CD4-positive, alpha-beta T cell treated with Interferon alpha-2 for 1 hour (primary cell): ENCODE measurements at places on chromosomes 5 and 9.

DNA sequence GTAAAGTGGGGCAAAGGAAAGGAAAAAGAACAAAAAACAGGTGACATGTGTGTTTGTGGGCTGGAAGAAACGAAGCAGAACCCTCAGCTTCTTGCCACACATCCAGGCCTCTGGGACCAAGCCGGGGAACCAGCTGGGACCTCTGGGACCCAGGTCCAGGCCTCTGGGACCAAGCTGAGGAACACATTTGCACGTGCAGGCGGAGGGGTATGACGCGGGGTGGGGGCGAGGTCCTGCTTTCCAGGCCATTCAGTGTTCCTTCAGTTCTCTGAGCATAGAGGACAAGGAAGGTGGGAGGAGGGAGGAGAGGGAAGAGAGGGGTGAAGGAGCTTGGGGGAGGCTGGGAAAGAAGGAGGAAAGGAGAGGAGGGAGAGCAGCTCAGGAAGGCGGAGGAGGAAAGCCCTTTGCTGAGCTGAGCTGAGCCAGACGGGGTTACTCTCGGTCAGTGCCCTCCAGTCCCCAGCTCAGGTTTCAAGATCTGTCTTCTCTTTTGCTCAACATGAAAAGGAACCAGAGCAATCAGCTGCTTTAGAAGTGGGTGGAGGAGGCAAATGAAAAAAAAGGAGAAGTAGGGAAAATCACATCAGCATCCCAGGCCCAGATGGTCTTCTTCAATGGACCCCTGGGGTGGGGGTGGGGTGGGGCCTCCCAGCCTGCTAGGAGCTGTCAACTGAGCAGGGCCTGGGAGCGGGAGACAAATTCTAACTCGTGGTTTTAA, 59.1 kb downstream of the ABCA1 start:
- DNase-seq = peak; percentile 7

DNA sequence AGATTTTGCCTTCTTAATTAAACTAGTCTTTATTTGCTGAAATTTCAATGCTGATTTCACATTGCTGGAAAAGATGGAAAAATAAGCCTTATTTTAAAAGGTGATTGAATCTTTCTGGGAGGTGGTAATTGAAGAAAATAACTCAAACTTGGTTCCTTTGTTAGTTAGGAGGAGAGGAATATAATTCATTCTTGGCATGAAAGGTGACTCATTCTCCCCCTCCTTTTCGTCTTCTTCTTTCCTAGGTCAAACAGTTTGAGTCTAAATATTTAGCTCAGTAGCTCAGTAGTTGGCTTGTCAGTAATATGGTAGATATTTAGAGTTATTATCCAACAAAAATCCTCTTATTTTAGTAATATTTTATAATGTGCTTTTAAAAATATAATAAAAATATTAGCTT, 353.9 kb upstream of the MEF2C start:
- DNase-seq = no peak

DNA sequence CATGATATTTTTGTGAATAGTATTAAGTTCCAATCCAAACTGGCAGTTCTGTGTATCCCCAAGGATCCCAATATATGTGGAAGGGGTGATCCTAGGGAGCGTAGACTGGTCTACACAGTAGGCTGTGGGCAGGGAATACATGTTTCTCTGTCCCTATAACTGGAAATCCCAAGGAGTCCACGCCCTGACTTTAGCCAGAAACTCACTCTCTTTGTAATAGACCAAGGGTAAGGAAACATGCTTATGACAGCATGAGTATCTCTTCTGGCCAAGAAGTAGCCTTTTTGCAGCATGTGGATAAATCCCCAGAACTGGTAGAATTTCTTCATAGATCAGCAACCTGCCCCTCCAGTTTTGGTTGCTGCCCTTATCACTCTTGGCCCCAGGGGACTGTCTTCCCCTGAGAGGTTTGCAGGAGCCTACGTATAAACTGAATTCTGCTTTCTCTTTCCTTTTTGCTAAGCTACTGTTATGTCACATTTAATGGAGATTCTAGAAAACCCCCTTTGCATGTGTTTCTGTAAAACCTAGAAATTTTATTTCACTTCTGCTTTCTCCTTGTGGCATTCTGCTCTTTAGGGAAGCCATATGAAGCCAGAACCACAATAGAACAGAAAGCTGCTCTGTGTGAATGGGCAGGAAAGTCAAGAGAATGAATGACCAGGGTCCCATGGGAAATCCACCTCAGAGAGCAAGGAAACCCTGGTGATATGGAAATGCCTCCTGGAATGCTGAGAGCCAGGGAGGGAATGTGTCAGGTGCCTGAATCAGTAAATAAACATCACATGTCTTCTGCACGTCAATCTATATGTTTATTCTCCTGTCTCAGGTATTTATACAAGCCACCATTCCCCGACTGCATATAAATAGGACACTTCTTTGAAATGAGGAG, 3.5 kb downstream of the IFNA2 start:
- peak; percentile 60 for DNase-seq

- DNase-seq = no peak
Observed at GRCh38 chr9:91837981-91838731, 111.9 kb downstream of the ROR2 start.

- no peak for DNase-seq
Observed at GRCh38 chr5:40877371-40877988, 31.8 kb upstream of the C7 start.

DNA sequence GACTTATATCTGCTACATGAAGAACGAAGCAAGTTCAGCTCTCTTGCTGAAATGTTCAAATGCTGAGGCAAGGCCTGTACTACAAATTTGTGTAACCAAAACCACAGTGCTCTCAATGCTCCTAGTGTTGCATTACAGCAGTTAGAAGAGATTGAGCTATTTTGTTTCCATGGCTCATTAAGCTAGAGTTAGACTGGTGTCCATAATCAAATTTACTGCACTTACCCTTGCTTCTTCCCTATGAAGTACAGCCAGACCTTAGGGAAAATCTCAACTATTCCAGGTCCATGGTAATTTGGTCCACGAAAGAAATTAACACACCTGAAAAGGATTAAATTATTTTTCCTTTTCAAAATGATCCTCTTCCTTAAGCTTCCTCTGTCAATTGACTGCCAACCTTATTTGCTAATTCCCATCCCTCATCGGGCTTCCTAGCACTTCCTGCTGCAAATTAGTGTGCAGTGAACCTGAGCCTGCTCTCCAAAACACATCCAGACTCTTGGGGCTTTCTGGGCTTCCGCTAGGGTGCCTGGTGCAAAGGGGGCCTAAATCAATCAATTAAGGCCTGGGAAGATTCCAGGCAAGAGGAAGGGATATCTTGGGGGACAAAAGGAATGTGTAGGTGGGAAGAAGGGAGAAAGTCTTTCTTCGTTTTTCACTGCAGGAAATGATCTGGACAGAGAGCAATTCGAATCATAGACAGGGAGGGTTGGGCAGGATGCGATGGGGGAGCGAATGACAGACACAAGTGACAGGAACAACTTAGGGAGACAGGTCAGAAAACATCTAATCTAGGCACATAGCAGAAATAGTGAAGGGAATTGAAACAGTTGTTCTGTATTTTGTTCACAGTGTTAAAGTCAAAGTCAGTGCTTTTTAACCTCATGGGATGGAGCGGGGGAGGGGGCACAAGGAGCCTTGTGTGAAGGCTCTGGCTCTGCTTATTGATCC, 542.4 kb downstream of the RAB3C start:
- DNase-seq = no peak

GRCh38 chr5:132420706-132421272, 51.3 kb downstream of the SLC22A5 start:
- no peak for DNase-seq

DNA sequence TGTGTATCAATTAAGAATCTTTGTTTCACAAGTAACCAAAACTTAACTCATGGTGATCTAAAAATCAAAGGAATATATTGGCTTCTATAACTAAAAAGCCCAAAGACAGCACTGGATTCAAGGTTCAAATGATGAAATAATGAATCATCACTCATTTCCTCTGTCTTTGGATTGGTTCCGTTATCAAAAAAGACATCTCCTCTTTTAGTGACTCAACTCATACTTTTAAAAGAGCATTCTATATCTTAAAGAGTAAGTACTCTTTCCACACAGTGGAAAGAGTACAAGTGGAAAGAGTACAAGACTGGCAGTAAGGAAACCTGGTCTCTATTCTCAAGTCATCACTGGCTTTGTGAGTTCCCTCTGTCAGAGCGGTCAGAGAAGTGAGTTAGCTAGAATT, 141.4 kb upstream of the NMUR2 start:
- no peak for DNase-seq

- DNase-seq = no peak
Observed at GRCh38 chr5:159128070-159128541, 28.4 kb upstream of the EBF1 start.

- DNase-seq = no peak
Observed at GRCh38 chr5:44321144-44321725, 68.0 kb downstream of the FGF10 start.

- no peak for DNase-seq
Observed at GRCh38 chr5:28961816-28962215, 1923.4 kb upstream of the CDH9 start.

DNA sequence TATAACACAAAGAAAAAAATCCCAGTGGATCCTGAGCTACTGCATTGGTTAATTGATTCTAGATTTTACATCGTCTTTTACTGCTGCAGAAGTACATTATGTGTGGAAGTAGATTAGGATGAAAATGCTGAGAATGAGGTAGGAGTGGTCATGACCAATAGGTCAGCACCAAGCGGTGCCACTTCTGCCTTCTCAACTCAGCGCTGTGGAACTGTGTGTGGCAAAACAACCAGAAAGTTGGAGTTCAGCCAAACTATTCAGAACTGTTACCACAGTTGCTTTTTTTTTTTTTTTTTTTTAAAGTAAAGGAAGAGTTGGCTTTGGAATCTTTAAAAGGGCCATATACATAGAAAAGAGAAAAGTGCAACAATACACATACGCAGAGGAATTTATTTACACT, 24.2 kb downstream of the POU5F2 start:
- DNase-seq = no peak

GRCh38 chr5:124670722-124671184, 75.7 kb downstream of the ZNF608 start:
- no peak for DNase-seq

DNA sequence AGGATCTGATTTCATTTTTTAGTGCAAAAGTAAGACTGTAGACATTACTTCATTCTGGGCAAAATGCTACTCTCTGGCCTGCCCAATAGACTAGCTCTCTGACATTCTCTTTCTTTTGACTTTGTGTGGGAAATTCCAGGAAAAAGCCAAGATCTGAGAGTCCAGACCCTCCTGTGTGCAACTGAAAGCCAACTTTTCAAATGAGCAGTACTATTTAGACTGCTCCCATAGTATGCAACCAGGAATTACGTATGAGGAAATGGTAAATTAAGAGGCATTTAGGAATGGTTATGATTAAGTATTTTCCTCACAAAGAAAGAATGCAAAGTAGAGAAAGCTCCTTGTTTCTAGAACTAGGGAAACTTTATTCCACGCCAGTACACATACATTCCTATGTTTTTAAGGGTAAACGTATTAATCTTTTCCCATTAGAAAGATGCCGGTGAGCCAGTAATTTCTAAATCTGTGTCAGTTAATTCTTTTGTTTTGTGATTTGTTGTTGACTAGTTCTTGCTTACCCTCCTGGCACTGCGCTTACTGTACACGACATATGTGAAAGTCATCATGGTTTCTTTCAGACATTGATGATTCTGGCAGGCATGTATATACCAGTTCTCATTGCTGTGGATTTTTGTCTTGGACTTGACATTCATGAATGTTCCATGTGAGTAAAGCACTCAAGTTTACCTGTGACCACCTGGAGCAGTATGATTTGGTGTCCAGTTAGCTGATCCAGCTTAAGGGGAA, 56.0 kb downstream of the AOPEP start:
- no peak for DNase-seq

GRCh38 chr5:159345336-159345735, 15.0 kb upstream of the IL12B start:
- no peak for DNase-seq

DNA sequence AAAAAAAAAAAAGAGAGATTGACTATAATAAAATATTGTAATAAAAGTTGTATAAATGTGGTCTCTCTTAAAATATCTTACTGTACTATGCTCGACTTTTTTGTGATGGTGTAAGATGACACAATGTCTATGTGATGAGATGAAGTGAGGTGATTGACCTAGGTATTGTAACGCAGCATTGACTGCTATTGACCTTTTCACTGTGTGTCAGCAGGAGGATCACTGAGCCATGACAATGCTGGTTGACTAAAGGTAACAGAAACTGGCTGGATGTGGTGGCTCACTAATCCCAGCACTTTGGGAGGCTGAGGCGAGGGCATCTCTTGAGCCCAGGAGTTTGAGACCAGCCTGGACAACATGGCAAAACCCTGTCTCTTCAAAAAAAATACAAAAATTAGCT, 78.6 kb upstream of the MYO10 start:
- DNase-seq = no peak

DNA sequence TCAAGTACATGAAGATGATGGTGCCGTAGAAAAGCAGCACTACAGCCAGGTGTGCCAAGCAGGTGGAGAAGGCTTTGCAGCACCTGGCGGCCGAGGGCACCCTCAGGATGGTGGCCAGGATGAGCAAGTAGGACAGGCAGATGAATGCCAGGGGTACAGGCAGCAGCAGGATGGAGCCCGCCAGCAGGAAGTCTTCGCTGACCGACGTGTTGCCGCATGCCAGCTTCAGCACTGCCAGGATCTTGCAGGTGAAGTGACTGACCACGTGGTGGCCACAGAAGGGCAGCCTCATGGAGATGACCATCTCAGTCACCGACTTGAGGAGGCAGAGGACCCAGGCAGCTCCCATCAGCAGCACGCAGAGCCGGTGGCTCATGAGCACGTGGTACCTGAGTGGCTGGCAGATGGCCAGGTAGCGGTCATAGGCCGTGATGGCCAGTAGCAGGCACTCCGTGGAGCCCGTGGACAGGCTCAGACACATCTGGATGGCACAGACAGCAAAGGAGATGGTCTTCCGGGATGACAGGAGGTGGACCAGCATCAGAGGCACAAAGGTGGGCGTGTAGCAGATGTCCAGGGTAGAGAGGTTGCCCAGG, 482 bp downstream of the OR13J1 start:
- DNase-seq = no peak

GRCh38 chr5:139061856-139062255, 136.3 kb downstream of the SIL1 start:
- DNase-seq = no peak

GRCh38 chr9:24011009-24011717, 185.1 kb upstream of the ELAVL2 start:
- no peak for DNase-seq

- no peak for DNase-seq
Observed at GRCh38 chr5:6436715-6437331, 11.8 kb upstream of the UBE2QL1 start.

- no peak for DNase-seq
Observed at GRCh38 chr9:95012035-95012708, 285.7 kb downstream of the AOPEP start.
